ENCODE measurements at places on chromosomes 3 and 15.

GRCh38 chr15:42368096-42368495 is 8.8 kb downstream of the CAPN3 start:
- no peak for DNase-seq

DNA sequence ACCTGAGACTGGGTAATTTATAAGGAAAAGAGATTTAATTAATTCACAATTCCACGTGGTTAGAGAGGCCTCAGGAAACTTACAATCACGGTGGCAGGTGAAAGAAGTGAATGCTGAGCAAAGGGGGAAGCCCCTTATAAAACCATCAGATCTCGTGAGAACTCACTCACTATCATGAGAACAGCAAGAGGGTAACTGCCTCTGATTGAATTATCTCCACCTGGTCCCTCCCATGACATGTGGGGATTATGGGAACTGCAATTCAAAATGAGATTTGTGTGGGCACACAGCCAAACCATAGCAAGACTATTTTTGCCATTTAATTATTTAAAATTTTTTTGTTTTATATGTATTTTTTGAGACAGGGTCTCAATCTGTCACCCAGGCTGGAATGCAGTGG is 27.0 kb upstream of the KCTD6 start:
- DNase-seq = no peak

DNA sequence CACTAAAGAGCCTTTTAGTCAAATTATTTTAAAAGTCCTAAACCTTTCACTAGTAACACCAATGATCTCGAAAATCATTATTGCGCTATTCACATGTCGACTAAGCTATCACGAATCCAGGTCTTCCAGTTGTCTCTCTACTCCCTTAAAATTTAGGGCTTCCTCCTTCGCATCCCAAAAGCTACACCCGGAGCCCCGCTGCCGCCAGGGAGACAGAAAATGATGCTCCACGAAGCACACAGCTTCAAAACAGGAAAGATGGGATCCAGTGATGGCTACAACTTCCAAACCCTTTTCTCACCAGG is 253 bp downstream of the IFT80 start:
- DNase-seq = no peak

DNA sequence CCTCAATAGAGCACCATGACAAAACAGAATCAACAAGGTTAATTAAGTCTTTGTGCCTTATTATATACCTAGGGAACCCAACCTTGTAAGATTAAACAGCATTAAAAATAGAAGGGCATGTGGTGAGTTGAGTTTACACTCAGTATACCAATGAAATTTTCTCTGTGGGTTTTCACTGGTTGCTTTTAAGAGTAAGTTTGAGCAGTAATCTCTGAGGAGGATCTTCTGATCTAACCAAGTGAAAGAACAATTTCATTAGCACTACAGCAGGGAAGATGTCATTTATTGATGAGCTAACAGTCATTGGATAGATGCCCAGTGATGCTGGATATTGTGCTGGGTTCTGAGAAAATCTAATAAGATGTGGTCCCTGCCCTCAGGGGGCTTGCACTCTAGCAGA is 26.9 kb upstream of the AKAP13 start:
- DNase-seq = no peak

DNA sequence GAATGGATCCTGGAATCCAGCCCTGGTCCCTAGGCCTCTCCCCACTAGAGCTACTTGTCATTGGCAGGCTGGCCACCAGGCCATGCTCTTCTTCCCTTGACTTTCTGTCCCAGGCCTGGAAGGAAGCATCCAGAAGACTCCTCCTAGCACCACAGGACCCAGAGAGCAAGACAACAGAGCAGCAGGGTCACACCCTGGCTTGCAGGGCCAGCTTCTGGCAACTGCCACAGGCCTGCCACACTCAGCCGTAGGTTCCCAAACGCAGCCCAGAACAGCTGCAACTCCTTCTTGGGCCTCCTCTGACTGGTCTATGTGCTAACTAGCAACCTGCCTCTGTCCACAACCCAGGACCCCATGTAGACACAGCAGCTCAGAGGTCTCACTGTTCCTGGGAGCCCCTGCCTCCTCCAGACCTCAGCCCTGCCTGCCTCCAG is 36.8 kb upstream of the RPL32 start:
- DNase-seq = no peak

DNA sequence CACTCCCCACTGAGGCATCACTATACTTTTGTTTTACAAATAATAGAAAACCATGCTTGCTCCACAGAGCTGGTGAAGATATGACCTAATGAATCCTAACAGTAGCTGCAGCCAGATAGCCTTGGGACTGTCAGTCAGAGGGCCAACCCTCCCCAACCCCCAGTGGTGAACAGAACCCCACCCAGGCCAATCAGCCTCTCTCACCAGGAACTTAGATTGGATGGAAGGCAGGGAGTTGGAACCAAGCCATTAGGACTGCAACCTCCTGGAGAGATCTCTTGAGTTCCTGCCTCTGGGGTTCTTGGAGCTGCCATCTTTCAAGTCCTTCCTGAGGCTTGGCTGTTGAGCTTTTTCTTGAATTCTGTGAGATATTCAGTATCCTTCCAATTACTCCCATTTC is 3.0 kb upstream of the MRPS22 start:
- no peak for DNase-seq

GRCh38 chr3:14352002-14352627 is 50.3 kb upstream of the SLC6A6 start:
- DNase-seq = no peak

- no peak for DNase-seq
Observed at GRCh38 chr3:168885028-168885427, 778.5 kb downstream of the MECOM start.

DNA sequence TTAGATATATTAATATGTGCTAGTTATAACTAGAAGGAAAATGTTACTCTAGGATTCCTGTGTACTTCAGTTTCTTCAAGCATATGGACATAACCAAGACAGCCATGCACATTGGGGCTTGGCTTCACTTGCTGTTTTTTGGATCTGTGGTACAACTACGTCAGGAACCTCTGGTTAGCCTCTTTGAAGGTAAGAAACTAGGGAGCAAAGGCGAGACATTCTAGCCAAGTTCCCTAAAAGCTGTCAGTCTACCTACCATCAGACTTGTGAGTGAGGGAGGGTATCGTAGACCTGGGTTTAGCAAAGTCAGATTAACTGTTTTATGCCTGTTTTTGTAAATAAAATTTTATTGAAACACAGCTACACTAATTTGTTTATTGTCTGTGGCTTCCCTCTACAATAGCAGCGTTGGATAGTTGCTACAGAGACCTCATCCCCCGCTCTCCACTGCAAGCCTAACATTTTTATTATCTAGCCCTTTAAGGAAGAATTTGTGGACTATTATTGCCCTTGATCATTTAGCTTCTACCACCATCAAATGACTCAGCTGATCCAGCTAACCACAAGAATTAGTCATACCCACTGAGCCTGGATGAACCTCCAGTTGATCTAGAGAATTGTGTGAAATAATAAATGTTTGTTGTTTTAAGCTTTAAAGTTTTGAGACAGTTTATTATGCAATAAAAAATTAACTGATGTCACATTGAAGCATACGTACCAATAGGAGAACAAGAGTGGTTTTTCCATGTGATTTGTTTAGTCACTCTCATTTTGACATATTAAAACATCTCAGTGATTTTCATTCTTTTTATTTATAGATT is 58.1 kb downstream of the RSRC1 start:
- DNase-seq = no peak
